ENCODE measurements at places on chromosomes 3 and 15.
A peak's percentile ranks its signal among the peaks of the same experiment; 100 is the strongest.

DNA sequence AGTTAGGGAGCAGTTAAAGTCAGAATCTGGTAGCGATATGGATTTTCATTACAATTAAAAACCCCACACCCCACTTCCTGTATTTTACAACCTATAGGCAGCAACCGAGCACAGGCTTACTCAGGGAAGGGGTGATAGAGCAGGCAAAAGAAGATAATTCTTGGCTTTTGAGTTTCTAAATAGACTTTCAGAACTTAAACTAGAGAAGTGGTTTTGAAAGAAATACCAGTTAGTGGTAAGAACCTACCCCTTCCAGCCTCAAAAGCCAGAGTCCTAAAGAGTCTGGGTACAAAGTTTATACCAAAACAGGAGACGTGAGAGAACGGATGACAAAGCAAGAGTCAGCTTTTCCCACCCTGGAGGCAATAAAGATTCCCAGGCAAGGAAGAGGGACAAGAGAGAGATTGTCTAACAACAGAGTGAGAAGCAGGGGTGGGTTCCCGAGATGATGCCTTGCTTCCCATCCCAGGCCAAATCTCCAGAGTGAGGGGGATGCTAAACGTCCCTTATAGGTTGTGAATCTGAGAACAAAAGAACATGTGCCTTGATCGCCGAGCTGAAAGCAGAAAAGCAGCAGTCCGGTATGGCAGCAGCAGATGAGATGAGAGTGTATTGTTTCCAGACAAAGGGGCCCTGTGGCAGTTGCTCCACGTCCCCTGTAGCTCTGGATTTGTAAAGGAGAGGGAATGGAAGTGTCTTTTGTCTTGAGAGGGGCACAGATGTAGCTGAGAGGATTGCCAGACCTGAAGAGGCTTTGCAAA, 36.8 kb downstream of the KLHL6 start:
- DNase-seq: no peak

- DNase-seq: no peak
Measured at GRCh38 chr15:38217191-38217595, 35.4 kb upstream of the SPRED1 start.

DNA sequence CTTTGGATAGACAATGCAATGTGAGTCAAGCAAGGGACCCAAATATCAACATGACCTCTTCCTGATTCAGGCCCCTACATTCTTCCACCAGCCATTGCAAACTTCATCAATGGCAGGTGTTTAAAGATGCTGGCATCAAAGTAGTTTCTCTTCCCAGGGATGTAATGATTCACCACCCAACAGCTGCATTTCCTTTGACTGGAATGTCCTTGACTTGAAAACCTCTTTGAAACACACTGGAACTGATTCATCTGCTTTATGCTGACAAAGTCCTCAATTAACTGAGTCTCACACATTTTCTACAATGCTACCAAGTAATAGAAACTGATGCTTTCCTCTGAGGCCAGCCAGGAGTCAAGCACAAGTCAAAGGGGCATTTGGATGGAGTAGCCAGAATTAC, 385.5 kb downstream of the GBE1 start:
- DNase-seq: no peak

DNA sequence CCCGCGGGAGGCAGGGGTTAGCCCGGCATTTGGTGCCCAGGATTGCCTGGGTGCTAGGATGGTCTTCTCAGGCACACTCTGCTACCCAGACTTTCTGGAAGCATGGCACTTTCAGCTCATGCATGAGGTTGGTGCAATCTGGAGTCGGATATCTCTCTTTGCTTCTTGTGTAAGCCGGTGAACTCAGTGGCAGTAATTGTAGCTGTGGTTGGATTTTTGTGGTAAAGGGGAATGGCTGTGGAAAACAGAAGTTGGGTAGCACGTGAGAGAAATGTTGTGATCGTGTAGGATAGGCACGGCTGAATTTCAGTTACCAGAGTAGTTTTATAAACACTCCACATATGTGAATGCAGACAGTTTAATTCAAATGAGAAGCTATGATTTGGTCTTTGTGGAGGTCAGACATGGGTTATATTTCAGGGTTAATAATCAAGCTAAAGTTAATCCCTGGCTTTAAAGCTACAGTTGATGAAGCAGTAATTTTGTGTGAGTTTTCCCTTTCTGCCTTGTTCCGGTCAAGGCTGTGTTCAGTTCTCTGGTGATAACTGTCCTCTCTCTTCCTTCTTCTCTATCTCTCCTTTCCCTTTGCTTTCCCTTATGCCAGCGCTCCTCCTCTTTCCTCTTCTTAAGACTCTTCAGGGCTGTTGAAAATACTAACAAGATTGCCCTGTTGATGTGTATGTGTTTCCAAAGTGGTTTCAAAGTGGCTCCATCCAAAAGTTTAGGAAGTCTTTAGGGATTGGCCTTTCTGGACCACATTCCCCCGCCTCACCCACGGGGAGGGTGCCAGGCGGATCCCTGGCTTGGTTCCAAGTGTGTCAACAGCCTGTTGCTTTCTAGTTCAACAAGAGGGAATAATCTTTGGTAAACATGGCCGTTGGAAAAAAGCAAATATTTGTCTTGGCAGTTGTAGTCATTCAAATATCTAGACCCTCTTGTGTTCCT, 404.6 kb upstream of the C2CD4B start:
- peak; percentile 67 for DNase-seq

DNA sequence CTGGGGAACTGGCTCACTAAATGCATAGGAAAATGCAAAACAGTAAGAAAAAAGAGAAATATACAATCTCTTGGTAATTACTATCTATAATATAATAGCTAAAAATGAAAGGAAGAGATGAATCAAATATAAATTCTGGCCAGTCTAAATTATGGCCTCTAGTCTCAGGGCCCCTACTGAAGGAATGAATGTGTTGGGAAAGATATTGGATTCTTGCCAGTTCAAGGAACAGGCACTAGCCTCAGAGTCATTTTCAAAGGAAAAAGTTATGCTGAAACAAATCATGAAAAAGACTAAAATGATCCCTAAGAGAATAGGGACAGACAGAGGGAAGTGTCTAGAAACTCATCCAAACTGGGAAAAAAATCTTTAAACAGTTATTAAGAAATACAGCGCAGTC, 62.4 kb downstream of the C3orf80 start:
- no peak for DNase-seq

DNA sequence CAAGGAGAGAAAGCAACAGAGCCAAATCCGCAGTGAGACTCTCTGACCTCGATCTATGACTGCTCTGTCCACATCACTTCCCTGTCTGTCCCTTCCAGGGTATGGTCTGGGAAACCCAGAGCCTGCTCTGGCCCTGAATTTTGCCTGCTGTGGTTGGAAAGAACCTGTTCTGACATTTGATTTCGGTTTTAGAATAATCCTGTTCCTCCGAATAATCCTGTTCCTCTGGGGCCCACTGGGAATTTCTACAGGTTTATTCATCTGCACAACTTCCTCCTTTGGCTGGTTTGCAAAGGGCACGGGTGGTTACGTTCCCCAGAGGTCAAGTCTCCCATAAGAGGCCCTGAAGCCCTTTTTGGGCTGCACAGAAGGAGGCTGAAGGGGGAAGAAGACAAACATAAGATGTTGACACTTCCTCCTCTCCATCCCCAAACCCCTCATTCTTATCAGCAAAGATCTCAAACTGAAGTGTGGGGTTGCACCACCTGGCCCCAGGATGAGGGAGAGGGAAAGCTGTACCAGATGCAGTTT, 10.6 kb downstream of the LAMP3 start:
- DNase-seq: no peak

- DNase-seq: no peak
Measured at GRCh38 chr3:121951291-121951919, 57.2 kb downstream of the SLC15A2 start.

DNA sequence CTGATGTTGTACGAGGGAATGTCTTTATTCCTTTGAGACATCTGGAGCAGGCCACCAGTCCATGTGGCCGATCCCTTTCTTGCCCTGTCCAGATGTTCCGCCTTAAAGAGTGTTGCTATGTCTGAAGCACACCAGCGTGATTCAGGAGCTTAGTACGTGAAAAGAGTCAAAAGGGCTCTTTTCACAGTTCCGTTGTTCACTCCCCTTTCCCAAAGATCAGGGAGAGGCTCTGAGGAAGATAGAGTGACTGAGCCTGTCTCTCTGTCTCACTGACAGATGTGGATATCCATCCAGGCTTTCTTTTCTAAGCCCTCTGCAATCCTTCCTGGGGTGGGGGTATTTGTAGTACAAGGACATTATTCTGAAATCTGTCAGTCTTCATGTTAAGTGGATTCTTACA, 262.5 kb upstream of the LRTM1 start:
- no peak for DNase-seq

DNA sequence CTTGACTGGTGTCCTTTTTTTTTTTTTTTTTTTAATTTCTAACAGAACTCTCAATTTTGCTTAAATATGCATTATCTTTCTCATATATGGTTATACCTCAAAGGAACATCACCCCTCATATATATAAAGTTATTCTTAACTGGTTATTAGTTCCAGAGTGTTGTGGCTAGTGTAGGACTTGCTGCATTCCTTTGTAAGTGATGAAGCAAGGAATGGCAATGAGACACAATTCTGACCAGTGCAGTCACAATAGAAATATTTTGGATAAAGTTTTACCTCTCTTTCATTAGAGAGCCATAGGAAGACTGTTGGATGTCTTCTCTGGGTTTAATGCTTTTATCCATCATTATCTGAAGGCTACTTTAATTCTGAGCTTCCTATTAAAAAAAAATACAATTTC, 75.5 kb upstream of the CBLB start:
- DNase-seq: no peak

GRCh38 chr3:65716071-65716751, 322.5 kb downstream of the MAGI1 start:
- DNase-seq: no peak

DNA sequence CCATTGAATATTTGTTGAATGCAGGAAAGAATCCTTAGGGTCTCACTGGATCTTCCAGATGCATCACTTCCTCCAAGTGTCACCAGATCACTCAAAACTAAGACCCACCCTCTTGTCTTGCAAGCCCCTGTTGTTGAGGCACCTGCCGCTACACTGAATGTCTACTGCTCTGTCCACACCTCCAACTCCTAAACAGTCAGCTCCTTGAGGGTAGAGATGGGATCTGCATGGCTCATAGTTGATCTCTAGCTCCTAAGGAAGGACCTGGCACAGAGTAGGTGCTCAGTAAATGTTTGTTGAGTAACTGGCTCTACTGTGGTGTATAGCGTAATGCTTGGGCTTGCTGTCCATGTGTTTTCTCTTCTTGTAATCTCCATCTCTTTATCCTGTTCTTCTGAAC, 8.8 kb downstream of the SLC6A20 start:
- no peak for DNase-seq

DNA sequence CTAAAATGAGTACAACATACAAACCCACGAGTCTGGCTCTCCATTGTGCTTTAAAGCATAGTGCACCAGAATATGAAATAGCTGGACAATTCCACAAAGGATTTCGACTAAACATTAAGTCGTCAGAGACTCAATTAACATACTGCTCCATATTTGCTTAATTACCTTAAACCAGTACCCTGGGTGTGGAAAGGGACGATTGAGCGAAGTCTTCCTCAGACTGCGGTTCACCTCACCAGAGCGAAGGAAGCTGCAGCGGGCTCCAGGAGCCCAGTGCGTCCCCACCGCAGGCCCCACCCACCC, 218 bp upstream of the TRPC1 start:
- DNase-seq: no peak

DNA sequence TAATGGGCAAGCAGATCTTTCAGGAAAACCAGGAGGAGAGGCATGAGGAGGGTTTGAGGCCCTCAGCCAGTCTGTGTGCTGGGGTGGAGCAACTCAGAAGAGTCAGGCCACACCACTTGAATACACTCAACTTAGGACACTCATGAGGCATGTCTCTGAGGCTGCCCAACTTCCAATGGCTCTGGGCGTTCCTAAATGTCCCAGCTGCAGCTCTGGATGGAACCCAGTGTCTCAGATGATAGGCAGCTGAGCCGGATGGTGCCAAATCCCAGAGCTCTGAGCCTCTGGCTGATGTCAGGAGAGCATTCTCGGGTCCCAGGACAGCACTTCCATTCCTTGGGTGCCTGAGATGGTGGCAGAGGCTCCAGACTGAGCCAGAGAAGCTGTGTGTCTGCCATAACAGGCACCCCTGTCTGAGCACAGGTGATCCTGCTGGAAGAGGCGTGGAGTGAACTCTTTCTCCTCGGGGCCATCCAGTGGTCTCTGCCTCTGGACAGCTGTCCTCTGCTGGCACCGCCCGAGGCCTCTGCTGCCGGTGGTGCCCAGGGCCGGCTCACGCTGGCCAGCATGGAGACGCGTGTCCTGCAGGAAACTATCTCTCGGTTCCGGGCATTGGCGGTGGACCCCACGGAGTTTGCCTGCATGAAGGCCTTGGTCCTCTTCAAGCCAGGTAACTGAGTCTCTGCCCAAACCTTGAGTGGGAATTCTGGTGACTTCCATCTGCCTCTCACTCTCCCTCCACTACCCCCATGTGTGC, 2.8 kb downstream of the NR2E3 start:
- no peak for DNase-seq

- no peak for DNase-seq
Measured at GRCh38 chr15:95044745-95045417, 813.5 kb downstream of the MCTP2 start.

- no peak for DNase-seq
Measured at GRCh38 chr3:105278688-105279087, 88.0 kb upstream of the ALCAM start.

DNA sequence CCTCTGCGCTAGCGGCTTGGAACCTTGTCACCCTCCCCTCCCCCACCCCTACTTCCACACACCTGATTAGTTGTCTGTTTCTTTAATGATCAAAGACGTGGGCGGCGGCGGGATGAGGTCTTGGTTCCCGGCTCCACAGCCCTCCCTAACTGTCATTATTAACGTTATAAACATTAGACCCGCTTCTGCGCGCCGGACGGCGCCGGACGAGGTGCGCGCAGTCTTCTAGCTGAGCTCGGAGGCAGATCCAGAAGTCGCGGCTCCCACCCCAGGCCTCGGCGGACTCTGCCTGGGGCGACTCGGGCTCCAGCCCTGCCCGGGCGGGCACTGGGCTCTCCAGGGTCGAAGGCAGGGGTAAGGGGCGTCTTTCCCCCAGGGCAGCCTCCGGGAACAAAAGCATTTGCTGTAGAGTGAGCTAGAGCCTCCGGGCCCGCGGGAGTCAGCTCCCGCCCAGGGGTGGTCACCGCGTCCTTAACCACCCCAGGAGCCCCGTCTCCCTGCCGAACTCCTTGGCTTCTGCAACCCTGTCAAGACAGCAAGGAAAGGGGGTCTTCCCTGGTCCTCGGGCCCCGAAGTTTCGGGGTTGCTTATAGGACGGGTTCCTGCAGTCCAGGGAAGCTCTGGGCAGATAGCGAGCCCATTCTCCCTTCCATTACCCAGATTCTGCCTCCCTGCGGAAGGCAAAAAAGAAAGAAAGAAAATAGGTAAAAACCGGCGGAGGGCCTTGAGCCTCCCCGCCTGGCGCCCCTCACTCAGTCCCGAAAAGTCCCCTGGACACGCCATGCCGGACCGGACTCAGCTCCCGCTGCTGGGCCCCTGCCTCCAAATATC, 2.2 kb upstream of the ISLR2 start:
- DNase-seq: no peak

GRCh38 chr15:66862111-66862939, 160.3 kb downstream of the SMAD6 start:
- no peak for DNase-seq

Data from NCI-H510A (cell line).